ENCODE measurements at places on chromosomes 3 and 15.

- no peak for DNase-seq
Observed at GRCh38 chr15:67198157-67198754, 56.2 kb downstream of the AAGAB start.

DNA sequence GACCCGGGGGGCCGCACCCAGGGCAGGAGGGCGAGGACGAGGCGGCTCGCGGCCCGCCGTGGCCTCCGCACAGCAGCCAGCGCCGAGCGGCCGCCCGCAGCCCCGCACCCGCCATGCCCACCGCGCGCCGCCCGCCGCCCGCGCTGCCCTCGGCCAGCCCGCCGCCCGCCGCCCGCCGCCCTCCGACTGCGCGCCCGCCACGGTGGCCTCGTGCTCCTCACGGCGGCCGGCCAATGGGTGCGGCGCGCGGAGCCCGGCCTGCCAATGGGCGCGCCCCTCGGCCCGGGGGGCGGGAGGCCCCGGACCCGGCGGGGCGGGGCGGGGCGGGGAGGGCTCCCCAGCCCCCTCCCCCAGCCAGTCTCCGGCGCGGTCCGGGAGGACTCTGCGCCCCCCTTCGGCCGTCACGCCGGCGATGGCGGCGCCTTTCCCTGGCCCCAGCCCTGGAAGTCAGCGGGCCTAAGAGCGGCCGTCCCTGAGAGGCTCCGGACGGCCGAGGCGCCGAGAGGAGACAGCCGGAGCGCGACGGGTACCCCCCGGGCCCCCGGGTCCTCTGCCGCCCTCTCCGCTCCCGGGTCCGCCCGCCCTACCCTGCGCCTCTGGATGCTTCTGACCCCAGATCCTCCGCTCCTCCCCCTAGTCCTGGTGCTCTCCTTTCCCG is at the start of gene NT5DC2:
NT5DC2 (minus strand) TSS at position 235 of the 658 bp plus-strand sequence; CDS start at position 115, 120 bp downstream.
- peak; percentile 61 for DNase-seq

DNA sequence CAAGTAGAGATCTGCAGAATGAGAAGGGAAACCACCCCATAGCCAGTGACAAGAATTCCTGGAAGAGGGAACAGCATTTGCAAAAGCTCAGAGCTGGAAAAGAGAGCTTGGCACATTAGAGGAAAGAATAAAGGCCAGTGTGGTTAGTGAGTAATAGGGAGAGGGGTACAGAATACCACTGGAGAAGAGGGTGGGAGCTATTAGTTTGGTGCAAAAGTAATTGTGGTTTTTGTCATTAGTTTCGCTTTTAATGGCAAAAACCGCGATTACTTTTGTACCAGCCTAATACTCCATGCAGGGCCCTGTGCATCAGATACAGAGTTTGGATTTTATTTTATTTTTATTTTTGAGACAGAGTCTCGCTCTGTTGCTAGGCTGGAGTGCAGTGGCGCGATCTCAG is 9.8 kb downstream of the SLC24A1 start:
- no peak for DNase-seq

GRCh38 chr15:60708684-60709083 is 229.7 kb upstream of the ICE2 start:
- DNase-seq = no peak

- DNase-seq = no peak
Observed at GRCh38 chr3:80733522-80734176, 965.9 kb upstream of the ROBO1 start.

DNA sequence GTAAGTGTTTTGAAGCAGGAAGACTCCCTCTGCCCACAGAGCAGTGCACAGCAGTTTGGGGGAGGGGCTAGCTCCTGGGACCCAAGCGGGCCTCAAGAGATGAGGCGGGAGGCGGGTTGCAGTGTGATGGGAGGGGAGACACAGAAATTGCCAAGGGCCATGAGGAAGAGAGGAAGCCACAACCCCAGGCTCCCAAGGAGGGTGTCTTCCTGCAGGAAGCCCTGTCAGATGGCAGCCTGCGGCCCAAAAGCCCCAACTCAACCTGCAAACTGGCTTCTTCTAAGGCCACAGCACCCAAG is 7.3 kb upstream of the ISLR2 start:
- DNase-seq = no peak
